ENCODE measurements at places on chromosomes 11 and 22.

DNA sequence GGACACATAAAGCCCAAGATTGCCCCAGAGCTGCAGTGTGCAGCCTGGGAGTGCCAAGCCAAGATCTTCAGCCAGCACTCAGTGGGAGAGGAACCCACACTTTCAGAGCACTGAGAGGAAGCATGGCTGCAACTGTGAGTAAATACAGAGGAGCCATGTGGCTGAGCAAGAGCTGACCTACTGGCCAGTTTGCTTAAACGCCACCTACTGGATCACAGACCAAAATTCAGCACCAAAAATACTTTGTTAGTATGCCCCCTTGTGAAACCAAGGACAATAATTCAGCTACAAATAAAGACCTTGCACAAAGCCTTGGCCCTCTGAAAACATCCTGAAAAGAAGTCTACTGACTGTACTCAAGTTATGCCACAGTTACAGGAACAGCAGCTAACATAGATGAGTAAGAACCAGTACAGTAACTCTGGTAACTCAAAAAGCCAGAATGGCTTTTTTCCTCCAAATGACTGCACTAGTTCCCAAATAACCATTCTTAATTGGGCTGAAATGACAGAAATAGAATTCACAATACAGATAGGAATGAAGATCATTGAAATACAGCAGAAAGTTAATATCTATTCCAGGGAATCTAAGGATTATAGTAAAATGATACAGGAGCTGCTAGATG, 10.1 kb upstream of the OR4A15 start:
- DNase-seq: no peak

DNA sequence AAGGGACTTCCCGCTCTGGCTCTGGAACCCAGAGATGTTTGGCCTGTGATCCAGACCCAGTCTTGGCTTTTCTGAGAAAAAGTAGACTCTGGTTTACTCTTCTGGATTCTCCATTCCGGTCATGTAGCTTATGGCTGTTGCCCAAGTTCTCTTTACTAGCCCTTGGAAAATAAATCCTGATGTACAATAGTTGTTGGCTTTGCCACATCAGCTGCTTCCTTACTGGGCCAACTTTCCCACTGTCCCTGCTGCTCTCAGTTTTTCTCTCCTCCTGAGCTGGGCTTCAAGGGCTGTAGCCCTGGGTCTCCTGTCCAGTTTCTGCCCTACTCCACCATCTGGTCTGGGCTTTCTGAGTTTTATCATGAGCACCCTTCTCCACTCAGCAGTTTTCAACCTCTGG, 12.5 kb downstream of the PATZ1 start:
- no peak for DNase-seq

GRCh38 chr11:124737638-124738305, 2.0 kb upstream of the NRGN start:
- DNase-seq: no peak

DNA sequence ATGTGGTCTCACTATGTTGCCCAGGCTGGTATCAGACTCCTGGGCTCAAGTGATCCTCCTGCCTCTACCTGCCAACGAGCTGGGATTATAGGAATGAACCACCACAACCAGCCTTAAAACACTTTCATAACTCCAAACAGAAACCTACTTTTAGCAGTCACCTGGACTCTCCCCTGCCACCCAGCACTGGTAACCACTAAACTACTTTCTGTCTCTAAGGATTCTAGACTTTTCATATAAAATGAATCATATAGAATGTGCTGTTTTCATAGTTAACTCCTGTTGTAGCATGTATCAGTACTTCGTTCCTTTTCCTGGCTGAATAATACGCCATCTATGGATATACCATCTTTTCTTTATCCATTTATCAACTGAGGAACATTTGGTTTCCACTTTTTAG, 29.4 kb upstream of the PISD start:
- DNase-seq: no peak

DNA sequence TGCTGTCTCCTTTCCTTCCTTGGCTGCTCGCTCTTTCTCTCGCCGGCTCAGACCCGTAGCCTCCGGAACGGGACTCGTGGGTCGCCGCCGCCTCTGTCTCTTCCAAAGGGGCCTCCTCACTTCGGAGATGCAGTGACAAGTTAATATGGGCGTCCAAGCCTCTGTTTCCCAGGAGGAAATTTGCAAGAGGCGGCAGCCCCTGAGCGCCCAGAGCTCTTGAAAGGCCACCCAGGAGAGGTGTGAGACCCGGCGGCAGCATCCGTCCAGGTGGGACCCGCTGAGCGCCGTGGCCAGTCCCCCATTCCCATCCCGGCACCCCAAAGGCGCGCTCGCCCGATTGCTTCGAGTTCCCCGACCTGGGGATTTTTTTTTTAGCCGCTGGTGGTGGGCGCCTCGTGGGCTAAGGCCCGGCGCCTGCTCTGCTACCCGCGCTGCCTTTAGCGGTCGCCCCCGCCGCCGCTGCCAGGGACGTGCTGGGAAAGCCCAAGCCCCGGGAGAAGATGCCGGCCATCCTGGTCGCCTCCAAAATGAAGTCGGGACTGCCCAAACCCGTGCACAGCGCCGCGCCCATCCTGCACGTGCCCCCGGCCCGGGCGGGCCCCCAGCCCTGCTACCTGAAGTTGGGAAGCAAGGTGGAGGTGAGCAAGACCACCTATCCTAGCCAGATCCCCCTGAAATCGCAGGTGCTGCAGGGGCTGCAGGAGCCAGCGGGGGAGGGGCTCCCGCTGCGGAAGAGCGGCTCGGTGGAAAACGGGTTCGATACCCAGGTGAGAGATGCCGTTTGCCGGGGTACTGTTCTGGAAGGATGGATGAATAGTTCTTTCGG, 772 bp downstream of the NAV2 start:
- no peak for DNase-seq

DNA sequence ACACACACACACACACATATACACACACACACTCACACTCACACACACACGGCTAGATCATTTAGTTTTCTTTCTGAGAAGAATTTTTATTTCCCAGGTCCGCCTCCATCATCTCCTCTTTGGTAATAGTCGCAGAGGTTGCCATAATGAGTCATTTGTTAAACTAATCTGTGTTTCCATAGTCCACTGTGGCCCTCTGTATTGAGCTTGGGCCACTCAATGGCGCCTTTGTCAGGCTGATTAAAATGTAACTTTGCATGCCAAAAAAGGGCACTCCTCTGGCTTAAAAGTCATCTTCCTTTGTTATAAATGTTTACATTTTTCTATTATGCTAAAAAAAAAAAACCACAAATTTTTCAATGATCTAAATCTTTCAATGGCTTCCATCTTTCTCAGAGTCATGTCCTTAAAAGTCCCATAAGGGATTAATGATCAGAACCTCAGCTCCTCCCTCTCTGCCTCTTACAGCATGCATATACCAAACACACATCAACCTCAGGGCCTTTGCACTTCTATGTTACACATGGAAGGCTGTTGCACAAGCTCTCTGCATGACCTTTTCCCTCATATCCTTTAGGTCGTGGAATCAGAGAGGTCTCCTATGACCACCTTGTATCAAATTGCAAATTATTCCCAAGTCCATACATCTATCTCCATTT, 35.3 kb downstream of the EHF start:
- DNase-seq: no peak

GRCh38 chr11:112150517-112150916, 13.4 kb downstream of the IL18 start:
- no peak for DNase-seq

GRCh38 chr22:27097506-27097905, 440.1 kb downstream of the MIAT start:
- no peak for DNase-seq

Measured in stimulated activated CD8-positive, alpha-beta memory T cell treated with anti-CD3 and anti-CD28 coated beads, Interleukin-4, amount 100 ng/mL, for 1 hour (primary cell).